ENCODE measurements at places on chromosomes 16 and 17. TPM values are rescaled to one million over a fixed set of nuclear protein-coding genes. Genes with fewer than 3 reads are reported as not detected.

NPW gene
- total RNA-seq = 0.65 TPM

DNA sequence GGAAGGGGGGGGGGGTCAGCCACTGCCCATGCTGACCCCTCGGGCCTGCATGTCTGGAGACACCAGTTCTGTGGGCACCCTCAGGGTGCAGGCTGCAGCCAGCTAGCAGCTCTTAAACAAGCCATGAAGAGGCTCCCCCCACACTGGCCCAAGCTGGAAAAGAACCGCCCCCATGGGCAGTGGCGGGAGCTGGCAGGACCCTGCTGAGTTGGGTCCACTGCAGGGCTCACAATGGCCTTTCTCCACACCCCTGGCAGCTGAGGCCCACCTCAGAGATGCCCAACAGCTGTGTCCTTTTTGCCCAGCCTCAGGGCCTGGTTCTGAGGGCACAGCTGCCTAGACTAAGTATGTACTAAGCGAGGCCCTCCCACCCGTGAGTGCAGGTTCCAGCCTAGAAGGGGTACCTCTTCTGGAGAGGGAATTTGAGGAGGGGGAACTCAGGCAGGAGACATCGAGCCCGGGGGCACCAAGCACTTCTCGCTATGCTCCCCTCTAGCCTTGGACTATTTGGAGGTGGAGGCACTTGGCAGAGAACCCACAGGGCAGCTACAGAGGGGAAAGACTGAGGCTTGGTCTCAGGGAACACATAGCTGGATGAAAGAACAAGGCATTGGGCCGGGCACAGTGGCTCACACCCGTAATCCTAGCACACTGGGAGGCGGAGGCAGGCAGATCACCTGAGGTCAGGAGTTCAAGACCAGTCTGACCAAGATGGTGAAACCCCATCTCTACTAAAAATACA is 3.2 kb downstream of the THRA start:
- H3K4me1 ChIP-seq = peaks cover 55% of the 10 kb centered on the region
- H3K36me3 ChIP-seq = no peaks in the 10 kb centered on the region
- H3K27me3 ChIP-seq = peaks cover 33% of the 10 kb centered on the region
- no peak for DNase-seq

HBZ gene
- total RNA-seq = not detected

GRCh38 chr16:67539691-67540635 is 11.3 kb downstream of the RIPOR1 start:
- no peak for DNase-seq
- H3K27me3 ChIP-seq = peaks cover 23% of the 10 kb centered on the region
- peaks cover 42% of the 10 kb centered on the region for H3K4me1 ChIP-seq
- peaks cover 23% of the 10 kb centered on the region for H3K36me3 ChIP-seq
- H3K27ac ChIP-seq = no peak overlapping the region
- H3K4me3 ChIP-seq = no peak overlapping the region

KRTAP16-1 gene
- total RNA-seq = not detected

- peaks cover 27% of the 10 kb centered on the region for H3K4me1 ChIP-seq
- H3K27me3 ChIP-seq = peaks cover 52% of the 10 kb centered on the region
- peak overlapping the region; percentile 52 for H3K27ac ChIP-seq
- no peak for DNase-seq
- peaks cover 7% of the 10 kb centered on the region for H3K36me3 ChIP-seq
Measured at GRCh38 chr17:77957235-77957856, 1.2 kb upstream of the TNRC6C start.

DNA sequence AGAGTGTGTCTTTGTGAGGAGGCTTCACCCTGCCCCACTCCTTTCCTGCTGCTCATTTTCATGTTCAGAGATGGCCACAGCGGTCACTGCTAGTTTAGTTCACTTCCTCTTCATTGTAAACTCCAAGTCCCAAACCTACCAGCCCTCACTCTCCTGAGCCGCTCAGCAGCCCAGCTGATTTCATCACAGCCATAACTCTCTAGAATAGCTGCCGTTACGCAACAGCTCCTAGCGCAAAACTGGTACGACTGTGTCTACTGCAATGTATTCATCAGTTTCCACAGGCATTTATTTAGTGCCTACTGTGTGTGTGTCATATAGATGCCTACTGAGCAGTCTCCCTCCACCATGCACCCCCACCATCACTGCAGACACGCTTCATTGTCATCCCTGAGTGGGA is 233.5 kb upstream of the RPL38 start:
- DNase-seq = no peak
- H3K27me3 ChIP-seq = peaks cover 21% of the 10 kb centered on the region
- no peaks in the 10 kb centered on the region for H3K4me1 ChIP-seq
- no peaks in the 10 kb centered on the region for H3K36me3 ChIP-seq
- no peak overlapping the region for H3K27ac ChIP-seq

- H3K27me3 ChIP-seq = peaks cover 1% of the 10 kb centered on the region
- peaks cover 24% of the 10 kb centered on the region for H3K4me1 ChIP-seq
- no peak for DNase-seq
Measured at GRCh38 chr16:86555704-86556075, 655 bp upstream of the MTHFSD start.

- peaks cover 43% of the 10 kb centered on the region for H3K4me1 ChIP-seq
- no peak for DNase-seq
- H3K4me3 ChIP-seq = no peak overlapping the region
- no peaks in the 10 kb centered on the region for H3K27me3 ChIP-seq
Measured at GRCh38 chr16:75112734-75113491, 3.7 kb downstream of the LDHD start.

GRCh38 chr17:82241183-82241925 is 12.5 kb downstream of the SLC16A3 start:
- peaks cover 58% of the 10 kb centered on the region for H3K4me1 ChIP-seq
- H3K4me3 ChIP-seq = no peak overlapping the region
- H3K27me3 ChIP-seq = no peaks in the 10 kb centered on the region
- peak overlapping the region; percentile 74 for H3K27ac ChIP-seq
- H3K36me3 ChIP-seq = peaks cover 60% of the 10 kb centered on the region
- peak; percentile 23 for DNase-seq

- H3K36me3 ChIP-seq = no peaks in the 10 kb centered on the region
- H3K27me3 ChIP-seq = peaks cover 2% of the 10 kb centered on the region
- no peaks in the 10 kb centered on the region for H3K4me1 ChIP-seq
- no peak for DNase-seq
- H3K27ac ChIP-seq = no peak overlapping the region
Measured at GRCh38 chr16:49800441-49800840, 55.5 kb downstream of the ZNF423 start.

GRCh38 chr17:17523001-17523730 is 27.0 kb upstream of the RASD1 start:
- no peaks in the 10 kb centered on the region for H3K27me3 ChIP-seq
- H3K27ac ChIP-seq = no peak overlapping the region
- H3K4me3 ChIP-seq = no peak overlapping the region
- H3K4me1 ChIP-seq = no peaks in the 10 kb centered on the region
- no peak for DNase-seq
- H3K36me3 ChIP-seq = no peaks in the 10 kb centered on the region

DNA sequence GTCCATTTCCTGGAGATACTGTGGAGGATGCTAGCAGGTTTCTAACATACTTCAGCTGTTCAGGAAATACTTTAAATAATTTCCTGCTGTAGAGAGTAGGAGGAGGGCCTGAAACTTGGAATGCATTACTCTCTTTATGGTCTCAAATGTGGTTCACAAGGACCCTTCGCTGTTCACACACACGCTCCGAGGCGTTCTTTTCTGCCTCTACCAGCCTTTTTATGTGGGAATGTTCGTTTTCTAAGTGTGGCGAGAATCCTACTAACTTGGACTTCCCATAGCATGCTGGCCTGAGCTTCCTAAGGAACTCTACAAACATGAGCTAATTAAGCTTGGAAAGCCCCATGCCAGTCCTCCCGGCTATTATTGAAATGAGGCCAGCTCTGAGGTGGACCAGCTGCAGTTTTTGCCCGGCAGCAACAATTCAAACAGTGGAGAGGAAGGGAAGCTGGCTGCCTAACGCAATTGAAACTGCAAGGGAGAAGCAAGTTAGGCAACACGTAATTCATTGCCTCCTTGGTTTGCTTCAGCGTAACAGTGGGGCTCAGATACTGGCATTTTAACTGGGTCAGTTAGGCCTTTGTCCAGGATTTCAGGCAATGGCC is 18.9 kb downstream of the KPNA2 start:
- H3K27me3 ChIP-seq = peaks cover 2% of the 10 kb centered on the region
- H3K4me1 ChIP-seq = peaks cover 1% of the 10 kb centered on the region
- H3K4me3 ChIP-seq = no peak overlapping the region
- H3K27ac ChIP-seq = no peak overlapping the region
- no peak for DNase-seq
- H3K36me3 ChIP-seq = peaks cover 2% of the 10 kb centered on the region

CTRB2 gene
- total RNA-seq = not detected

- H3K4me1 ChIP-seq = no peaks in the 10 kb centered on the region
- H3K4me3 ChIP-seq = no peak overlapping the region
- H3K36me3 ChIP-seq = no peaks in the 10 kb centered on the region
- no peak overlapping the region for H3K27ac ChIP-seq
- no peaks in the 10 kb centered on the region for H3K27me3 ChIP-seq
Measured at GRCh38 chr17:11795906-11796305, 197.6 kb downstream of the DNAH9 start.

BAIAP3 gene
- 3.4 TPM for total RNA-seq

GRCh38 chr17:12579288-12579687 is 86.4 kb upstream of the MYOCD start:
- H3K4me1 ChIP-seq = no peaks in the 10 kb centered on the region
- no peak overlapping the region for H3K4me3 ChIP-seq
- H3K36me3 ChIP-seq = no peaks in the 10 kb centered on the region
- DNase-seq = no peak
- no peaks in the 10 kb centered on the region for H3K27me3 ChIP-seq

DNA sequence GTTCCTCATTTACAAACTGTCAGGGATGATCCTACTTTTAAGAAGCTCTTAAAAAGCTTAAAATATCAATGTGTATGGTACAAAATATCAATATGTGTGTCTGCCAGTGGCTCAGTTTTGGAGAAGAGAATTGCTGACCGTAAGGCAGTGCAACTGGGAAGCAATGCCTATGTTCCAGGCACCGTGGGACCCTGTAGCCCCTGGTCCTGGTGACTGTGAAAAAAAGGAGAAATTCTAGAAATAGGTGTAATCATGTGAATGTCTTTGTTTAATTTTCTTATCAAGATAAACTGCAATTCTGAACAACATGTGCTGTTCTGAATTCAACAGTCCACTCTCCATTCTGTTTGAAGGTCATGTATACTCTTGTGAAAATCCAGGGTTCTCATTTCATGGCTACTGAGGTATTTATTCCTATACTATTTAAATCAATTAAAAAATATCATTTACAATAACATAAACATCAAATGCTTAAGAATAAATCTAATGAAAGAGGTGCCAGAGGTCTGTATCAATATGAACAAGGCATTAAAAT is 9.4 kb upstream of the HP start:
- H3K36me3 ChIP-seq = peaks cover 8% of the 10 kb centered on the region
- H3K27ac ChIP-seq = no peak overlapping the region
- H3K4me3 ChIP-seq = no peak overlapping the region
- no peaks in the 10 kb centered on the region for H3K27me3 ChIP-seq
- H3K4me1 ChIP-seq = no peaks in the 10 kb centered on the region

CDH8 gene
- total RNA-seq = not detected

DNA sequence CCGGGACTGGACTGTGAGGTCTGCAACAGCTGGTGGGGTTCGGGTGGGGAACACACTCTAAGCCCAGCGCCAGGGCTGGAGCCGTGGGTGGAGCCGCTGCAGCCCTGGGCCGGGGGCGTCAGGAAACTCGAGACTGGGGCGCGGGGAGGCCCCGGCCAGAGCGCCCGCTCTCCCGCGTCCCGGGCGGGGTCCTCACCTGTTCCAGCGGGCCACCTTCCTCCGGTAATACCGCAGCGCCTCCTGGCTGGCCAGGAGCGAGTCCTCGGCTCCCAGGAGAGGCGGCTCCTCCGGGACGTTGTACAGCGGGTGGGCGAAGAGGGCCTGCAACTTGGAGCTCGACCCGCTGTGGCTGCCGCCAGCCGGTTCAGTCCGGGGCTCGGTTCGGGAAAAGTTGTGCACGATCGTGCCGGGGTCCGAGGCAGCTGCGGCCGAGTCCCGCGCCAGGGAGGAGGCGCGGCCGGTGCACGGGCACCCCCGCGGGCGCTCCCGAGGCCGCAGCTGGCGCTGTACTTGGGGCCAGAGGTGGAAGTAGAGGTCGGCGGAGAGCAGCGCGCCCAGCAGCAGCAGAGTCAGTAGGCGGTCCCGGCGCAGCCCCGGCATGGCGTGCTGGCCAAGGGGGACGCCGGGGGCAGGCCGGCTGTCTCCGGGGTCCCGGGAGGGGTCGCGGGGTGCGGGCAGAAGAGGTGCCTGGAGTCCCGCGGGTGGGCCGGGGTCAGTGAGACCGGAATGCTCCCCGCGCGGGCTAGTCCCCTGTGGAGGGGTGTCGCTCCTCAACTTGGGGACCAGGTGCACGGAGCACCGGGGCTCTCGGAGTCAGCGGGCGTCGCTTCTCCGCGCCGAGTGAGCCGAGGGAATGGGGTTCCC is 868 bp downstream of the FAM20A start:
- no peak overlapping the region for H3K27ac ChIP-seq
- peaks cover 74% of the 10 kb centered on the region for H3K27me3 ChIP-seq
- no peaks in the 10 kb centered on the region for H3K36me3 ChIP-seq

KRTAP3-1 gene
- total RNA-seq = not detected

DNA sequence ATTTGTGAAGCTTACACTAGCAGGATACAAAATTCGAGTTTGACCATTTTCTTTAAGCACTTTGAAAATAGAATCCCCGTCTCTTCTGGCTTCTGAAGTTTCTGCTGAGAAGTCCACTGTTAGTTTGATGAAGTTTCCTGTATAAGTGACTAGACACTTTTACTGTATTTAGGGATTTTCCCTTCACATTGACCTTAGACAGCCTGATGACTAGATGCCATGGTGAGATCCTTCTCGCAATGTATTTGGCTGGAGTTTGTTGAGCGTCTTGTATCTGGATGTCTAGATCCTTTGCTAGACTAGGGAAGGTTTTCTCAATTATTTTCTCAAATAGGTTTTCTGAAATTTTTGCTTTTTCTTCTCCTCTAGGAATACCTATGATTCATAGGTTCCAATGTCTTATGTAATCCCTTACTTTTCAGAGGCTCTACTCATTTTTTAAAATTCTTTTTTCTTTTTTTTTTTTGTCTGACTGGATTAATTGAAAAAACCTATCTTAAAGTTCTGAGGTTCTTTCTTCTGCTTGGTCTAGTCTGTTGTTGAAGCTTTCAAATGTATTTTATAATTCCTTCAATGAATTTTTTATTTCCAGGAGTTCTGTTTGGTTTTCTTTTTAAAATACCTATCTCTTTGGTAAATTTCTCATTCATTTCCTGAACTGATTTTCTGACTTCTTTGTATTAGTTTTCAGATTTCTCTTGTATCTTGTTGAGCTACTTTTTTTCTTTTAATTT is 63.7 kb upstream of the ABCC11 start:
- no peaks in the 10 kb centered on the region for H3K27me3 ChIP-seq
- H3K27ac ChIP-seq = no peak overlapping the region
- no peak overlapping the region for H3K4me3 ChIP-seq
- H3K36me3 ChIP-seq = peaks cover 87% of the 10 kb centered on the region
- no peak for DNase-seq
- H3K4me1 ChIP-seq = peaks cover 9% of the 10 kb centered on the region

DNA sequence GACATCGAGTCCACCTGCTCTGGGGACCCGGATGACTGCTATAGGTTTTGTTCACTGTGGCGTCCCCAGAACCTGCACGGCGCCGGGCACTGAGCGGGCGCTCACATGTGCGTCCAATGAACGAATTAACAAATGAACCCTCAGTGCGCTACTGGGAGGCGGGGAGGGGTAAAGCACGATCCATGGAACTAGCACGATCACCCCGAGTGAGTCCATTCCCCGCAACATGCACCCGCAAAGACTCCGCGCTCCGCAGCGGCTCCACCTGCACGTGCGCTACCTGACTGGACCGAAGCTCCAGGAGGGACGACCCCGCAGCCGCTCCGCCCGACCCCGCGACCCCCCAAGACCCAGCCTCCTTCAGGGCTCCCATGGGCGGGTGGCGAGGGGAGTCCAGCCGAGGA is 491 bp downstream of the TRAP1 start:
- H3K36me3 ChIP-seq = peaks cover 17% of the 10 kb centered on the region
- H3K27me3 ChIP-seq = no peaks in the 10 kb centered on the region
- H3K4me3 ChIP-seq = peak overlapping the region; percentile 90
